ENCODE measurements at places on chromosomes 12 and 14.

DNA sequence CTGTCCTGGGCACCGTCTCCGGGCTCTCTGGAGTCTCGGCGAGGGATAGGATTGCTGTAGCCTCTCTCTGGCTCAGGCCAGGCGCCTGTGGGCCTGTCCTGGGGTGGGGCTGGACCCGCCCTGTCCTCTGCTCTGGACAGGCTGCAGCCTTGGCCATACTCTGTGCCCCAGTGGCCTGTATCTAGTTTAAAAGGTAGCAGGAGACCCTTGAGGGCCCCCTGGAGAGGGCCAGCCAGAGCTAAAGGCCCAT, 1.8 kb downstream of the KIF26A start:
- no peak for DNase-seq

GRCh38 chr14:60722107-60722356, 2.1 kb downstream of the SIX4 start:
- DNase-seq: no peak

DNA sequence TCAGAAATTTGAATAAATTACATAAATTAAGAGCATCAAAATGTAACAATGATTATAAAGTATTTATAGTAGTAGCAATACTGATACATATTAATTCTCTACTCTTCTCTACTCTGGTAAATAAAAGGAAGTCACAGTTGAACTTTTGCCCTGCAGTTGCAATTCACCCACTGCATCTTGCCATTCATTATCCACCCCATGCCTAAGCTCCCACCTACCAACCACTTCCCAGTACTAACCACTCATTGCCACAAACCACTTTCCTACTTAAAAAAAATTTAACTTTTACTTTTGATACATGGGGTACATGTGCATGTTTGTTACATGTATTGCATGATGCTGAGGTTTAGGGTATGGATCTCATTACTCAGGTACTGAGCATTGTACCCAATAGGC, 174.0 kb downstream of the RASSF9 start:
- DNase-seq: no peak

DNA sequence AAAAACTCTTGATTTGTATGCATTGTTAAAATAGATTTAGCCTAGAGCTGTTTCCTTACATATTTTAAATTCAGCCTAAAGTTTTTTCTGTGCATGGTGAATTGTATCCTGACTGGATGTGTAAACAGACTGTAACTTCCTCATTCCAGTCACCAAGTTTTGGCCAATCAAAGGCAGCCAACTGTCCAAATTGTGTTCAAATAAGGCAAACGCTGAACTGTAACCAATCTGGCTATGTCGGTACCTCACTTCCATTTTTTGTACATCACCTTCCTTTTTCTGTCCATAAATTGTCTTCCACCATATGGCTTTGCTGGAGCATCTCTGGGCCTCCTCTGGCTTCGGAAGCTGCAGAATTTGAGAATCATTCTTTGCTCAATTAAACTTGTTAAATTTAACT, 1921.9 kb upstream of the SEL1L start:
- no peak for DNase-seq

- no peak for DNase-seq
Observed at GRCh38 chr12:74259199-74259598, 278.4 kb upstream of the ATXN7L3B start.

- no peak for DNase-seq
Observed at GRCh38 chr12:62736596-62736995, 198.4 kb downstream of the PPM1H start.

GRCh38 chr14:103676881-103677675, 38.2 kb downstream of the XRCC3 start:
- DNase-seq: no peak

DNA sequence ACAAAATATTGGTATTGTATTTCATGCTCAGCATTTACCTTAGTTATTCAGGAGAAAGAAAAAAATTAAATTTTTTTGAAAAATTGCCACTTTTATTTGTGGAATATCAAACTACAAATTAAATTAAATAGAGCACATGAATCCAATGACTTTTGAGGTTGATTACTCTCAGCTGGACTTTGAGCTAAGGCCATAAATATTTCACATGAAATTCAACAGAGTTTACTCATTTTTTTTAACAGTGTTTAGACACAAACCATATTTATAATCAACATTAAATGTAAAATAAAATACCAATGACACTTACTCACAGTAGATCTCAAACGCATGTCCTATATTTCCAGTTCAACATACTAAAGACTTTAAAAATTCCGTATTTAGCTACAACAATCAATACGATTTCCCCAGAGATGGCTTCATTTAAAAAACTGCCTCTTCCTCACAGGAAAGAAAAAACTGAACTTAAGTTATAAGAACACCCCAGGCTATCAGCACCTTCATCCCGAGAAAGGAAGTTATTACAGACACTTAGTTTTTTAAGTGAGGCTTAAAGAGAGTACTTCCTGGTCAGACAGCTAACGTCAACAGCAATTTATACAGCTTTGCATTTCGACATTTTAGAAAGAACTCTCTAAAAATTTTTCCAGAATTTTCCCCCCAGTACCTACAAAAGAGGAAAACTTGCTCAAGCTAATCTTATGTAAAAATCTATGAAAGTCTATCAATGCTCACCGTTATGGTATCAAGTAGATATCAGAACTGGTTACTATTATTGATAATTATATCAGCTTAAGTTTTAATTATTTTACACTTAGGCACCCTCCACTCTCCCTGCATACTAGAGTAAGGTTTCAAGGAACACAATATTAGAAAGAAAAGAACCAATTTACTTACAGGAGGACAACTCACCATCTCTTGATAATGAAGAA, 13.8 kb downstream of the TAOK3 start:
- DNase-seq: no peak

Measured in H54 (cell line).